Stimulated activated CD4-positive, alpha-beta T cell treated with anti-CD3 and anti-CD28 coated beads, Interleukin-12 subunit alpha, Interleukin-12 subunit beta, amount 100 ng/mL, for 48 hours (primary cell): ENCODE measurements at places on chromosomes 2 and 18.

- DNase-seq = no peak
Observed at GRCh38 chr2:96702098-96702785, 37.6 kb downstream of the LMAN2L start.

- DNase-seq = no peak
Observed at GRCh38 chr2:18548621-18549020, 11.8 kb downstream of the RDH14 start.

- DNase-seq = no peak
Observed at GRCh38 chr2:30265052-30266015, 34.0 kb downstream of the LBH start.

- DNase-seq = no peak
Observed at GRCh38 chr2:128458505-128458904, 139.8 kb upstream of the HS6ST1 start.

DNA sequence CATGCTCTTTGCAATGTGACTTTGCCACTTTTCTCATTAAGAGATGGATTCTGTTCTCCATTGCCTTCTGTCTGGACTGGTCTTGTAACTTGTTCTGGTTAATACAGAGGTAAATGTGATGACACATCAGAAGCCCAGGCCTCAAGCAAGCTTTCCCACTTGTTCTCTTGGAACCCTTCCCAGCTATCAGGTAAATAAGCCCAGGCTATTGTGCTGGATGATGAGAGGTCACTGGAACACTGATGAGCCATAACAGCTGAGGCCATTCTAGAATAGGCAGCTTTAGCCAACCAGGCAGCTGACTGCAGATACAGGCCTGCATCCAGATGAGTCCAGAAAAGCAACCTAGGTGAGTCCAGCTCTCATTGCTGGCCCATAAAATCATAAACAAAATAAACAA, 1007.0 kb upstream of the ACVR2A start:
- DNase-seq = no peak

GRCh38 chr2:10186868-10187535, 64.5 kb downstream of the RRM2 start:
- DNase-seq = no peak

DNA sequence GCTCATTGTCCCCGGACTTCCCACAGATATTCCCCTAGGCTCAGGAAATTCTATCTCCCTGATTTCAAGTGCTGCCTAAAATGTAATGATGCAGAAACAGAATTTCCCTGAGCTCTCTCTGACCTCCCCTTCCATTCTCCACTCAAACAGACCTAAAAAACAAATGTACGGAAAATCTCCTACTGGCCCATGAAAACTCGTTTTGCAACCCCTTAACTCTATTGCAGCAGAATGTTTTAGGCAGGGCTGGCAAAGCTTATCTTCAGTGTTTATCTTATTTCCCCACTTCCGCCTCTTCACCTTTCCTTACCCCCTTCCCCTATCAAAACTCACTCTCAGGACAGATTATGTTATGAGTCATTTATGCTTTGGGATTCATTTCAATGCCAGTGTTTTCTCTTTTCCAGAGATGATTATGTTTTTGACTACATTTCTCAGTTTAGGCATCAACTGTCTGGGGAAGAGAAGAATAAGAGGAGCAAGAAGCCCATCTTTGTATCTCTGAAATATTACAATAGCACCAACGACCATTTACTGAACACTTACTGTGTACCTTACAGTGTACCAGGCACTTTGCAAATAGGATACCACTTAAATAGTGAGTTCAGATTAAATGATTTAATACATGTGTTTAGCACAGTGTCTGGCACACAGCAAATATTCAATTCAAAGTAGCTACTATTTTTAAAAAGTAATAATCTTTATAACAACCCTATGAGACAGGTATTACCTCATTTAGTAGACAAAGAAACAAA, 53.9 kb upstream of the STPG4 start:
- no peak for DNase-seq
